ENCODE measurements at places on chromosomes 1 and 21.
A peak's percentile ranks its signal among the peaks of the same experiment; 100 is the strongest.

GRCh38 chr1:206631085-206631509 lies 4.2 kb upstream of the DYRK3 start:
- DNase-seq: peak; percentile 87

DNA sequence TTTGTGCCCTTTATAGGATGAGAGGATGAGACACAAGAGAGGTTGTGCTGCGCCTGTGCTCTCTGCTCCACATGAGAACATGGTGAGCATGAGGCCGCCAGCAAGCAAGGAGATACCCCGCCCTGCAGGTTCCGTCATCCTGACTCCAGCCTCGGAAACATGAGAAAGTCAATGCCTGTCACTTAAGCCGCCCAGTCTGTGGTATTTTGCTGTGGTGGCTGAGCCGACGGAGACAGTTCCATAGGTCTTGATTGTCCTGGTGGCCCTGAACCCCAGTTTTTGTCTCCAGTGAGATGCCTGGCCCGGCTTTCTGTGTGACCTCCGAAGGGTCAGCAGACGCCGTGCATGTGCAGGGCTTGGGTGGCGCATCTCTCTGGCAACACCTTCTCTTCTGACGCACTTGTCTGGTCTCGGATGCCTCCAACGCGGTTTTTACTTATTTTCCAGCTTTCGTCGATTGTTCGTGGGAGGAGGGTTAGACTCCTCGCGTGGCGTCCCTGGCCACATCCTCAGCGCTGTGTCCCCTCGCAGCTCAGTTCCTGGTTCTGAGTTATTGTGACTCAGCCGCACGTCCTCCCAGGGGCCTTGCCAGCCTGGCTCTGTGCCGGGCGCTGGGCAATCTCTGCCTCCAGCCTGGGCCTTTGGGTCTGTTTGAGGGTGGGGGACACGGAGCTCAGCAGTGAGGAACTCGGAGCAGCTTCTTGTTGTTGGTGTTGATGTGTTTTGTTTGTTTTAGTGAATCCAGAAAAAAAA lies 70.0 kb downstream of the FAAP20 start:
- DNase-seq: no peak

DNA sequence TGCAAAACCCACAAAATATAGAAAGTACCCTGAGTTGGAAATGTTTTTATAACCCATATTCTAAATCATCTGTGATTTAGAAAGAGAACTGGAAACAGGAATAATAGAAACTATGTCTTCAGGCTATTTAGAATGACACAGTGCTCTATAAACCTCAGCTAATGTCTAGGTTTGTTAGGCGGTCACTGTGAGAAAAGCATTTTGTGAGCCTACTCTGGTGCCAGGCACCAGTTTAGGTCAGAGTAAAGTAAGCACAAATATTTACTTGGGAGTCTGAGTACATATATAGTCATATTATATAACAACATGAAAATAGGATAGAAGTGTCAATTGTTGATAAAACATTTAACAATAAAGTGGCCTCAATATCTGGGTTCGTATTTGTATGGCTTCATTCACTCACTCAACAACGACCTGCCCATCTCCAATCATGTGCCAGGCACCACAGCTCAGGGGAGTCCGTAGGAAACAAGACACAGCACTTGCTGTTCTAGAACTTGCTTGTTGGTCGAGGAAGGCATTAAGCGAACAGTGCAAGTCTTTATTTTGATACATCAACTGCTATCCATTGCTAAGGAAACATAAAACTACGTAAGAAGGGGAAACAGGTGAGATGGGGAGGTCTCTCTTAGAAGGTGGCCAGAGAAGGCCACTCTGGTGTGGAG lies 37.2 kb downstream of the GNB1 start:
- DNase-seq: no peak

DNA sequence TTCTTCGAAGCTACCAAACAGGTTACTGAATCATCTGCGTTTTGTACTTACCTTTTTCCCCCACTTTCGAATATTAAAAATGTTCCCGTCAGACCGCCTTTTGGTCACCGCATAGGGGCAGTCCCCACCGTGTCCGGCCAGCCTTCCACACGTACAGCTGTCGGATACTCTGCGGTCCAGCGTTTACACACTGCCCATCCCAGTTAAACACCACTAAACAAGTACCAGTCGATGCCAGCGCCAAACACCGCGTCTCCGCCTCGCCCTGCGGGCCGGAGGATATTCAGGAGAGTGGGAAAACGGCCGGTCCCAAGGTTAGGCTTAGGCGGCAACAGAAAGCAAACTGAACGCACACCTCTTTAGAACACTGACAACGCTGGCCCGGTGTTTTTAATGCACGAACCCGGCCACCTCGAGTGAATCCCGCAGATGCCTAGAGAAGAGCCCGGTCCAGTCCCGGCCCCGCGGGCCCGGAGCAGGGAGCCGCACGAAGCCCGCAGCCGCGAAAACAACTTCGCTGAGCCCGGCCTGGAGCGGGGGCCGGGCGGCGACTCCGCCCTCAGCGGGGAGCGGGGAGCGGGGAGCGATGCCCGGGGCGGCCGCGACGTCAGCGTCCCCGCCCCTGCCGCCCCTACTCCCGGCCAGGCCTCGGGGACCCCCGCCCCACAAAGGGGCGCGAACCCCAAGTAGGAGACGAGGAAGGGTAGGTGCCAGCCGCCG lies 730 bp upstream of the PHF13 start:
- DNase-seq: peak; percentile 50

DNA sequence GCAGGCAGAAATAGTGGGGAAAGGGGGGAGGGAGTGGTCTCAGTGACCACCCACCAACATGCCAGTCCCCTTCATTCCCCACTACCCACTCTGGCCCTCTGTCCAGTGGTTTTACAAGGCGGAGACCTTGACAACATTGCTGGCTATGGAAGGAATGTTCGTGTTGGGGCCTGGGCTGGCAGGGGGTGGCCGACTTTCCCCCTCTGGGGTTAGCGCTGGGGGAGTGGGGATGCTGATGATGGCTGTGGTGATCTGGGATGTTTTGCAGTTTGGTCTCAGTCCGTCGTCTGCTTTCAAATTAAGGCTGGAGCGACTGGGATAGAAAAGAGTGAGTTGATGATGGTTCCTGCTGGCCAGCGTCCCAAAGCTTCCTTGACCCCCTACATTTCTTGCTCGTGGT lies 20.3 kb downstream of the DDX20 start:
- no peak for DNase-seq

DNA sequence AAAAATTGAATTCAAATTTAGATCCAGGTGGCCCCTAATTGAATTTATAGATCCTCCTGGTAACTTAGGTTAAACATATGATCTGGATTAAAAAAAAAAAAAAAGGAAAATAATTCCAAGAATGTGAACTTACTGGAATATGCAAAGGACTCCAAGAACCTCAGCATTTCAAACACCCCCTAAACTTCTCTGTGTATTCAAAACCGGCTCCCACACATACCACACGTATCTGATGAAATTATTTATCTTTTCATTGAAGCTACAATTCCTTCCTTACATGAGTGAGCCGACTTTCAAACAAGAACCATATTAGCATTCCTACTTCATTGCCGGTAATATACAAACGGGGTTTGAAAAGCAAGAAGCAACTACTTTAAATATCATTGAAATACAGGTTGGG lies 61.4 kb upstream of the FMN2 start:
- no peak for DNase-seq

DNA sequence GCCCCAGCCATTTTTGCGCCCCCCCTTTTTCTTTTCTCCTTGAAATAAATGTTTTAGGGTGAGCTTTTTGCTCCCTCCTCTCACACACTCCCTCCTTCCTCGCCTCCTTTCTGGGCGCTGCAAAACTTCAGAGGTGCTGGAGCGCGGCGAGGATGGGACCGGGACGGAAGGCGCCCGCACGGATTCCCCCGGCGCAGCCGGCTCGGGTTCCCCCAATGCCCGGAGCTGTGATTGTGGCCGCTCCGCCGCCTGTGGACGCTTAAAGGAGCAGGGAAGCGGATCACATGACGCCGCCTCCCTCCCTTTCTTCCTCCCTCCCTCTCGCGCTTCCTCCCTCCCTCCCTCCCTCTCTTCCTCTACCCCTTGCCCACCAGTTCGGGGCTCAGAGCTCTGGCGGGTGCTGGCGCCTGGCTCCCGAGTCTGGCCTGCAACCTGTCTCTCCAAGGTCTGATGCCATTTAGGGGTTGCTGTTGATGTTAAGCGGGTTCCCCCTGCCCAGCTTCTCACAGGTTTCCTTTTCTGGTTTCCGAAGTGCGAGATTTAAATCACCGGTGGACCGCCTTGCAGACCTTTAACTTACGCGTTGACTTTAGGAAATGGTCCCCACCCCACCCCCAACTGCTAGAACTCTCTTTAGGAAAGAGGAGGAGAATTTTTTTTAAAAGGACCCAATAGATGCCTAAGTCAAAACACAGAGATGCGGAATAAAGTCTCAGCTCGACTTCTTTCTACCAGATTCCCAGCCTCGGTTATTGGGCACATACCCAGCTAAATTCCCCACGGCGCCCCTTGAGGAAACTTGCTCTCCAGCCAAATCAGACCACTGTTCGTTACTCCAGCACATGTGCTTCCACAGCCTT lies at the start of gene WLS:
WLS (minus strand) TSS at position 235 of the 860 bp plus-strand sequence; CDS start at position 11, 224 bp downstream.
- DNase-seq: peak; percentile 83

DNA sequence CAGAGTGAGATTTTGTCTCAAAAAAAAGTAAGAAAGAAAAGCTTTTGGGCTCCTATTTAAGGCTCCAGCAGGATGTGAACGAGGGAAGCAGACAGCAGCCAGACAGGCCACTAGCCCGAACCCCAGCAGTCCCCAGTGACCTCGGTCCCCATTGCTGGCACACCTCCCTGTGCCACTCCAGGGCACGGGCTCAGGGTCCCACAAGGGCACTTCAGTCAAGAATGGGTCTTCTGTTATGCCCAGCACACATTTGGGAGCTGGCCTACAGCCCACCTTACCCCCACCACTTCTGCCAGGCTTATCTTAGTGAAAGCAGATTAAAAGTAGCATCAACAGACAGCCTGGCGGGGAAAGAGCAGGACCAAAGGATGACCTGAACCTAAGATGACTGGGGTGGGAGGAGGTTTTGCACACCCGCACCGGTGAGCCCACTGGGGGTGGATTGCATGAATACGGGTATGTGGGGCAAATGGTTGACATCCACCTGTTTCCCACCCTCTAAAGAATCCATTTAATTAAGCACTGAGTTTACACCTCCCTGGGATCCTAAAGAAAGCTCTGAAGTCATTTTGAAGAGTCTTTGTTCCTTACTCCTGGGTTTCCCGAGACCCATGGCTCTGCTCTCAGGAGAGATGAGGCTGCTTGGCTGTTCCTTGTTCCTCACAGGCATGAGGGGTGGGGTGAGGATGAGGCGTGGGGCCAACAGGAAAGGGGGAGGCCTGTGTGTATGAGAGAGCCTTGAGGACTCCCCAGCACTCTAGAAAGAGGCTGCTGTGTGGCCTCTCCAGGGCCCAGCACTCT lies 4.7 kb downstream of the CHI3L1 start:
- DNase-seq: no peak

- DNase-seq: no peak
Measured at GRCh38 chr1:7921796-7922195, 18.8 kb downstream of the TNFRSF9 start.

DNA sequence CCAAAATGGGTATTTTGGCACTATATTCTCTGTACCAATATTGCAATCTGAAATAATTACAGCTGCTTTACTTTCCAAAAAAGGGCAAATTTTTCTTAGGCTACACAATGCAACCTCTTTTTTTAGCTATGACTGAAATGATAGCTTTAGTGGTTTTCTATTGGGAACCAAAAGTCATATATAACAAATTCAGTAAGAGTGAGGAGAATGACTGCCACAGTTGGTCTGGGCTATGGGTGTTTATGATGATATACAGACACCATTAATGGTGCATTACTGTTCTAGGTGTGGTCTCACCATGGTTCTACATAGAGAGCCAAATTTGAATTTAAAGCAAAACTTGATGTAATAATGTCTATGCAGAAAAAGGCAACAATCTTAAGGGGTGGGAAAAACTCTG lies 72.3 kb upstream of the PTBP2 start:
- DNase-seq: no peak

DNA sequence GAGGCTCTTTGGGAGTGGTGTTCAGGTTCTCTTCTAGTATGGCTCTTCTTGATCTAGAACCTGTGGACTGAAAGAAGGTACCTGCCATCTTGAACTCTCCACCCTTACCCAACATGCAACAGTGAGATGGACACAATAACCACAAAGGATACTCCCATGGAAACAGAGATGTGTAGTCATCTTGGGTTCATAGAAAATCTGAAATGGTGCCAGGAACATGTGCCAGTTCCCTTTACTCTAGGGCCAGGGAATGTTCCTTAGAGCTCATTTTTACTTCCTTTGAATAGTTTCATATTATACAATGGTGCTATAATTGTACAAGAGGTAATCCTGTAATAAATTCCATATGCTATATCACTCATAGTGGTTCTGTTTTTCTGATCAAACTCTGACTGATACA lies 13.2 kb upstream of the SCYL3 start:
- peak; percentile 41 for DNase-seq

DNA sequence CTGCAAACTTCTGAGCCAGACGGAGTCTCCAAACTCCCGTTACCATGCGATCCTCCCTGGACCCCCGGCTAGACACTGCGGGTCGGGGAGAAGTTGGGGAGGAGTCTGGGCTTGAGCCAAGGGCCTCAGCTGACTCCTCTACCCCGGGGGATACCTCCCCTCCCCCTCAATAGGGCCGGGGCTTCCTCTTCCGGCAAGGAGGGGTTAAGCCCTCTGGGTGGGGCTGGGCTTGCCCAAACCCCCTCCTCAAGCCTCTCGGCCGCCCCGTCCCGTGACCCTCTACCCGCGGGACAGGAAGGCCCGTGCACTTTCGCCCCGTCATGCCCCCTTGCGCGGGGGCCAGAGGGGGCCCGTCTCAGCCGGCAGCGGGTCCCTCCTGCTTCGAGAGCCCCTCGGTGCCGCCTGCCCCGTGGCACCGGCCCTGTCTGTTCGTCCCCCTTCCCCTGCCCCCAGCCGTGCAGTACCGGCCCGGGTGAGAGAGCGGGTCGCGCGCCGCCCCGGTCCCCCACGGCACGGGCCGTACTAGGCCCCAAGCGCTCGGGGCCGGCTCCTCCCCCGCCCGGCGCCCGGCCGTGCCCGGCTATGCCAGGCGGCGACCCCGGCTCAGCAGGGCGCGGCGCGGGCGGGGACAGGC lies 652 bp downstream of the ARL8A start:
- no peak for DNase-seq

GRCh38 chr1:228399531-228400236 lies 7.0 kb downstream of the TRIM11 start:
- DNase-seq: no peak

DNA sequence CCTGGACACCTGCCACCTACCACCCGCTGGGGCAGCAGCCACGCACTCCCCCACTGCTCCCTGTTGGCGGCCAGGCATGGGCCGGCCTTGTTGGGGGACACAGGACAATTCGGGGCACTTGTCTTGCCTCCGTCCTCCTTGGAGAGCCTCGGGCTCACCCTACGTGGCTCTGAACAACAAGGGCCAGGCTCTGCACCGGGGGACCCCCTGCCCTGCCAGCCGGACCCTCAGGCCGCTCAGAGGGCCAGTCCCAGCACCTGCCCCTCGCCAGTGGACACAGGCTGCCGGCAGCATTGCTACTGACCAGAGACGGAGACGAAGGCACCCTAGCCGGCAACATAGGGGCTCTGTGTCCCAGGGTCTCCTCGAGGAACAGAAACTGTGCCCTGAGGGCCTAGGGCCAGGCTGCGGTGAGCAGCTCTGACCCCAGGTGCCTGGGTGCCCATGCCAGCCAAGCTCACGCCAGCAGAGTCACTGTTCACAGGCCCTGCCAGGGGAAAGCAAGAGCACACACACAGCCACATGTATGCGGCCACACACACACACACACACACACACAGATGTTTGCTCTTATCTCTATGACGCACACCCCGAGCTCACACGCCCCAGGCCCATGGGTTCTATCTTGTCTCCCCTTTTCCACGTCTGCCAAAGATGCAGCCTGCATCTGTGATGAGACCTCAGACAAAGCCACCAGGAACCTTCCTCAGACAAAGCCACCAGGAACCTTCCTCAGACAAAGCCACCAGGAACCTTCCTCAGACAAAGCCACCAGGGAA lies 45.9 kb downstream of the MORN1 start:
- DNase-seq: no peak
